ENCODE measurements at places on chromosomes 11 and 22.

DNA sequence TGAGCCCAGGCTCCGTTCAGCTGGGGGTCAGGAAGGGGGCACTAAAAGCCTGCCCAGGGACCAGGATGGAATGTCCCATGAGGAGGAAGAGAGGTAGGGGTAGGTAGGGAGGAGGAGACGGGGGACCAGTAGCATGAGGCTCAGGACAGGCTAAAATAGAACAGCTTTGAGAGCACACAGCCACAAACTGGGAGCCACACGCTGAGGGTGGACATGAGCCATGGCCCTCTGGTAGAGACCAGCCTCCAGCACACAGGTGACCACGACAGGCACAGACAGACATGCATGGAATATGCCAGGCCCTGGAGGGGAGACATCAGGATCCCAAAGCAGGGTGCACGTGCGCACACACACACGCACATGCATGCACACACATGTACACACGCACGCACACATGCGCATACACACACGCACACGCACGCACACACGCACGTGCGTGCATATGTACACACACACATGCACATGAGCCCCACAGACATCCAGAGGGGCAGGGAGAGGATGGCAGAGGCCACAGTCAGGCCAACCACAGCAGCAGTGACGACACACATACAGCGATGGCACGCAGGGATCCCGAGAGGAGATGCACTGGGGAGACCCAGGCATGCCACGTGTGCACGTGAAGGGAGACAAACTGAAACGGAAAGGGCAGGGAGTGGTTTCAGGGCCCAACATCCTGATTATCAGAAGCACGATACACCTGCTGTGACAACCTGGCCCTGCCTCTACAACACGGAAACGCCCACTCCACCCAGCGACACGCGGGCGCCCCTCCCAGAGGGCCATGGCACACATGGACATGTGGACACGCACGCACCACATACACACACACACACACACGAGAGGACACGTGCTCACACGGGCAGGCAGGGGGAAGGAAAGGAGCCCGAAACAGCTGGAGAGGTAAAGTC lies 25.7 kb downstream of the LRRC10B start:
- DNase-seq, result no peak

DNA sequence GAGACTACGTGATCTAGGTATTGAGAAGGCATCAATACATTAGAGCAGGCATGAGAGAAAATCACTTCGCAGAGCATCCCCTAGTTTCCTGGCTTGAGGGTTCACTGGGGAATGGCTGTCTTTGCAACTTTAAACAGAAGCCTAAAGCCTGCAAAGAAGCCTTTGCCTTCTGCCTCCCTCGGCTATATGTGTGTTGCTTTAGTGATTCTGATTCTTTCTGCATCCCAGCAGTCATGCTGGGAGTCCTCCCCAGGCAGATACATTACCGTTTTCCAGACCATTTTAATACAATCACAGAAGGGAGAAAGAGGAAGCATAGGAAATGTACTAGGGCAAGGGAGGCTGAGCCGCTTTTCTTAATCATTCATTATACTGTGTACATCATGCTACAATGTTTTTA lies 773.2 kb upstream of the LRRC4C start:
- DNase-seq, result no peak

DNA sequence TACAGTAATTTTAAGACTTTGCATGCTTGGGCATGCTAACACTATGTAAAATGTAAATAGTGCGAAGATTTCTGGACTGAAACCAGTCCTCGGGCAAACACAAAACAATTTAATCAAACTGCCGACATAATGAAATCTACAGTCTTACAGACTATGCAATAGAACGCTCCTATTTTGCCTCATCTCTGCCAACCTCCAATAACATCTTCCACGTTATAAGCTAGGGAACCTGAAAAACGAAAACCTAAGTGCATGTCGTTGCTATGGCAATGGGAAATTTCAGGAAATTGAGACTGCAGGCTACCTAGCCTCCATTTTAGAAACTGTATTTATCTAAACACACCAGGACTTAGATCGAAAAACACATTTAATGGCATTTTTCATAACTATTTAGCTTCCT lies 1.1 kb downstream of the CSTF3 start:
- no peak for DNase-seq

GRCh38 chr11:134409552-134410429 lies 2.3 kb downstream of the B3GAT1 start:
- DNase-seq, result no peak

GRCh38 chr11:12840871-12841660 lies 166.8 kb downstream of the TEAD1 start:
- no peak for DNase-seq

DNA sequence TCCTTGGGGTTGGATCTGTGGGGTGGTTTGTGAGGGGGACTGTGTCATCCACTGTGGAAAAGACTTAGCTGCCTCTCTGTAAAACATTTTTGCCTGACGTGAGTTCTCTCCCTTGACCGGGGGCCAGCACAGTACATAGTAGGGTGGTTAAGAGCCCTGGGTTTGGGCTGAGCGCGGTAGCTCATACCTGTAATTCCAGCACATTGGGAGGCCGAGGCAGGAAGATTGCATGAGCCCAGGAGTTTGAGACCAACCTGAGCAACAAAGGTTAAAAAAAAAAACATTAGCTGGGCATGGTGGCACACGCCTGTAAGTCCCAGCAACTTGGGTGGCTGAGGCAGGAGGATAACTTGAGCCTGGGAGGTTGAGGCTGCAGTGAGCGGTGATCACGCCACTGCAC lies 74.7 kb upstream of the WNT7B start:
- no peak for DNase-seq

DNA sequence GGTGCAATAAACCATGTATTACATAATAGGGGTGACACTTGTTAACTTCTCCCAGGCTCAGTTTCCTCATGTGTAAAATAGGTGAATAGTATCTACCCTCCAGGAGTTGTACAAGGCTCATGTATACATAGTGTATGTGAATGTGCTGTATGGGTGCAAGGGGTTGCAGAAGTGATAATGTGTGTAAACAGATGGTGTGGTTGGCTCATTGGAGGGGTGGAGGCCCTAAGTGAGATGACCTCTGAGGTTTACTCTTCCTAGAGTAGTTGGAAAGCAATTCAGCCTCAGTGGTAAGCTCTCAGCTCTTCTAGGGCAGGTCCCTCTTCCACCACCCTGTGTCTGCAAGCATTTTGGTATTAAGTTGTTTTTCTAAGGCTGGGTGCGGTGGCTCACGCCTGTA lies 102.4 kb downstream of the PTPRJ start:
- DNase-seq, result no peak

DNA sequence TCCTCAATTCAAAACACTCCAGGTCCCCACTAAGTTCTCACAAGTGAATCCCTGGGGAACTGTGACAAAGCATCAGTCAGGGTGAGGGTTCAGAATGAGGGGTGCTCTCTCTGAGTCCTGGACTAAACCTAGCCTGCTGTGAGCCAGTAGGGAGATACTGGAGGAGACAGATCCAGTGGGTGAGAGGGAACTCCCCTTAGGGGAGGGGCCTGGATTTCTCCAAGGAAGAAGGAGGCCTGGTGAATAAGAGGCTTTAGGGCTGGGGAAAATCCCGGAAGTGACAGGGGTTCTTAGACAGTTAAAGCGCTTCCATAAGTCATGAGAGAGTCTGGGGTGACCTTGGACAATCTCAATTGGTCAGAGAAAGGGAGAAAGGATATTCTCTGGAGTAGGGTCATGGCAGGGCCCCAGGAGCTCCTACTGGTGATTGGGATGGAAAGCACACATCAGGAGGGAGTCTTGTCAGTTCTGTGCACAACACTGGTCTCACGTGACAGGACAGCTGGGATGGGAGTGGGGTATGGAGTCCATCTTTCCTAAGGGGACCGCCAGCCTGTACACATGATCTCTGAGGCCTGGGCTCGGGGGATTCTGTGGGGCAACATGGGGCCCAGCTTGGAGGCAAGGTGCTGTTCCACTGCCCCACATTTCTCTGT lies 1.5 kb downstream of the TBC1D10A start:
- DNase-seq, result no peak

- no peak for DNase-seq
Observed at GRCh38 chr11:39651857-39652461, 1807.5 kb downstream of the LRRC4C start.

GRCh38 chr11:128130052-128130451 lies 457.3 kb downstream of the ETS1 start:
- DNase-seq, result no peak

DNA sequence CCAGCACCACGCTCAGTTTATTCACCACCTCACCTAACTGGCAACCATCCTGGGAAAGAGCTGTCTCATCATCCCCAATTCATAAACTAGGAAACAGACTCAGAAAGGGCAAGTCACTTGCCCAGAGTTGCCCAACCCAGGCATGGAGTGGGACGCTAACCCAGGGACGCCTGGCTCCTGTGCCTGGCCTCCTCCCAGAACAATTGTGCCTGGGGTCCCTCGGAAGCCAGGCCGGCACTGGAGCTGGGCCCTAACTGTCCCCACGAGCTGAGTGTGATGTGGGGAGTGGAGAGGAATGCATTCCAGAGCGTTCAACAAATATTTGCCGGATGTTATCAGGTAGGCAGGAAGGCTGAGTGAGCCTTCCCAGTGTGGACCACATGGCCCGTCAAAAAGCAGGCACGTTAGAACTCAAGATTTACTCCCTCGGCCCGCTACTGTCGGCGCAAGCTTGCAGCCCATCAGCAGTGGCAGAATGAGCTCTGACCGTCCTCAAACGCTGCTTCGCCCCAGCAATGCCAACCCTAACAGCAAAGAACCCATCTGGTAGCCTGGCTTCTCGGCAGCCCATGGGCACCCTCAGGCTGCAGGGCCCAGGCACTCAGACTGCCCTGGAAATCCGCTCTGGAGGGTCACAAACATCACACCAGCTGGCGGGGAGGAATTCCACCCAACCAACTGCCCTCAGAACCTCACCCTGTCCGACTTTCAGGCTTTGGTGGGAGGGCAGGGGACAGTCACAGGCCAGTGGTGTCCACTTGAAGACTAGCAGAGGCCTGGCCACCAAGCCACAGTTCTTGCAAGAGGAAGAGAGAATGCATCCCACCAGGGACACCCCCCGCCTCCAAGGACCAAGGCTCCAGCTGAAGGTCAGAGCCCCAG lies 35.6 kb downstream of the MYH9 start:
- no peak for DNase-seq

DNA sequence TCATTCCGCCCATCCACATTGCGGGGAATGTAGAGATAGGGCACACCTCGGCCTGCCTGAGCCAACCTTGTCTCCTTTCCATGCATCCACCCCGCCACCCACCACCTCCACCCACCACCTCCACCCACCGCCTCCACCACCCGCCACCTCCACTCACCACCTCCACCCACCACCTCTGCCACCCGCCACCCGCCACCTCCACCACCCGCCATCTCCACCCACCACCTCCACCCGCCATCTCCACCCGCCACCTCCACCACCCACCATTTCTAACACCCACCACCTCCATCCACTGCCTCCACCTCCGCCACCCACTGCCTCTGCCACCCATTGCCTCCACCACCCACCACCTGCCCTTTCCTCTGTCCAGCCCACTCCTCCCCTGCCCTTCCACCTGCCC lies 78.4 kb downstream of the IGLL1 start:
- DNase-seq, result no peak

- DNase-seq, result no peak
Observed at GRCh38 chr11:762421-763072, 14.7 kb downstream of the GATD1 start.

DNA sequence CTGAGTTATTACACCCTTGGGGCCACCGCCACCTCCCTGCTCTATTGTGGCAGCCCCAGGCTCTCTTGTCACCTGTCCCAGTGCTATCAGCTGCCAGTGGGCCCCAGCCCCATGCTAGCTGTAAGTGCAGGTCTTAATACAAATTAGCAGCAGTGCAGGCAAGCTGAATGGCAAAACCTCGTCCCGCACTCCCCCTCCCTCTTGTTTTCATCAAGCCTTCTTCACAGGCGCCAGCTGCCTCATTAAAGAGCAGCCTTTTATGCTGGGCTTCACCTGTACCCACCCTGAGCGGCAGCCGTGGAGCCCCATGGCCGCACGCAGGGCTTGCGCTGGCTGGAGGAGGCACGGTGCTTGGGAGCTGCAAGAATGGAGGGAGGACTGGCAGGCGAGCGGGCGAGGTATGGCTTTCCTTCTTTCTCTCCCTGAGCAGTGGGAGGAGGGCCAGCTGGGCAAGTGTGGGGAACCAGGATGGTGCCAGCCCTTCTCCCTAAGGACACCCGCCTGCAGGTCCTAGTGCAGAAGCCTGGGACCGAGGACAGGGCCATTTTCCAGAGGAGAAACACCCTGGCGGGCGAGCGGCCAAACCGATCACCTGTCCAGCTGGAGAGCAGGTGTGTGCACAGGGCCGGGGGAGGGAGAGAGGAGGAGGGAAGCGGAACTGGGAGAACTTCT lies 70.7 kb downstream of the FLI1 start:
- no peak for DNase-seq

DNA sequence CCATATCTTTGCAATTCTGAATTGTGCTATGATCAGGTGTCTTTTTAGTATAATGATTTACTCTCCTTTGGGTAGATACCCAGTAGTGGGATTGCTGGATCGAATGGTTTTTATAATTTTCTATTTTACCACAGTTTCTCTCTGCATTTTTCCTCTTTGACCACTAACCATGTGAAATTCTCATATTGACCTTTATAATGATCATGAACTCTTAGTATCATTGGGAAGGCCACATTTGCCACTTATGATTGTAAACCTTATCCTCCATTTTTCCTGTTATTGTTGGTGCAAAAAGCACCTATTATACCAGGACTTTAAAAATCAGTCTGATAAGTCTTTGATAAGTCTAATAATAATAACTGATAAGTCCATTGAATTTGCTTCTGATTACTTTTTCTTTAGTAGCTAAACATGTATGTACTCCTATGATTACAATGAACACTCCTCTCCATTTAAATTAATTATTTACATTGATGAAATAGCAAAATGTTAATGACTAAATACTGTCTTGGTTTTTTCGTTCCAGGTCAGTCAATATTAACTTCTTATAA lies 9.6 kb downstream of the NEAT1 start:
- DNase-seq, result no peak

GRCh38 chr11:114160894-114161293 lies 101.4 kb downstream of the ZBTB16 start:
- DNase-seq, result no peak

DNA sequence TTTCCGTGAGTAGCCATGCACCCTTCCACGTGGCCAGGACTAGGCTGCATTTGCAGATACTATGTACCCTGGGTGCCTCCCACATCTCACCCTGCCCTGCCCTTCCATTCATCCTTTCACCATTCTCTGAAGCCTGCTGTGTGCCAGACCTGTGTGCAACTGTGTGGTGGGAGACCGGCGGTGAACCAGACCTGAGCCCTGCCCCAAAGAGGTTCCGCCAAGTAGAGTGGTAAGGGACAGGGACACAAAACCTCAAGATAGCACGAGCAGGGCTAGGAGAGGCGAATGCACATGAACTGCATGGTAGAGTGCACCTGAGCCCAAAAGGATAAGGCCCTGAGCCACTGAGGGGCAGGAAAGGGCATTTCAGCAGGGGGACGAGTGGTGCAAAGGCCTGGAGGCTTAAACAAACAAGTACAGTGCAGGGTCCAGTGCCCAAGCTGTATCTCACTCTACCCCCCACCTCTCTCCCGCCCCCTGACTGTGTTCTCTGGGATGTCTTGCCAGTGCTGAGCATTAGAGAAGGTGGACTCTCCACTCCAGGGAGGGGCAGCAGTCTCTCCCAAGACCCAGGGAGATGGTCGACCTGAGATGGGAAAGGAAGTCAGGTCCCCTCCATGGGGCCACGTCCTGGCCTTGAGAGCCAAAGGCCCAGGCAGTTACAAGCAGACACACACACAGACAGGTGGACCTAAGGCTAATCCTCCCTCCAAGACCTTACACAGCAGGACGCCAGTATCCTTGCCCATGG lies 14.1 kb upstream of the ARAP1 start:
- DNase-seq, result no peak

- peak; percentile 66 for DNase-seq
Observed at GRCh38 chr11:107858217-107859070, at the start of gene SLC35F2. Gene SLC35F2 (minus strand): TSS chr11:107858787. CDS start chr11:107858767, 20 bp downstream.

All from stimulated activated CD8-positive, alpha-beta memory T cell treated with anti-CD3 and anti-CD28 coated beads, Interleukin-7, amount 100 ng/mL, for 4 hours (primary cell).